ENCODE measurements at places on chromosomes 7 and 10.

DNA sequence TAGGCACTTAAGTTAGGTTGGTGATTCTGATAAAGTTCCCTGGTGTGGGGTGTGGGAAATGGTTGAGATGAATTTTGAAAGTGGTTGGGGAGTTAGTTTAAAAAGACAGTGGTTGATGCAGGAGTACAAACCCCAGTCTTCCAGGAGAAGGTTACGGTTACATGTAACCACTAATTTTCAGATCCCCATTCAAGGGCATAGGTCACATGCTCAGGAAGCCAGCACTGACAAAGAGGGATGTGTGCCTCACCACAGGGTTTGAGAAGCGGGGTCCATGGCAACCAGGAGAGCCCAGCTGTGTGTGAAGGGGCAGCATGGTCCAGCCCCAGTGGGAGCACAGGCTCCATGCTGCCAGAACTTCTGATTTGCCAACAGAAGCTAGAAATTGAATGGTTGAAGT, 144.2 kb downstream of the MDFIC start:
- no peak for DNase-seq

DNA sequence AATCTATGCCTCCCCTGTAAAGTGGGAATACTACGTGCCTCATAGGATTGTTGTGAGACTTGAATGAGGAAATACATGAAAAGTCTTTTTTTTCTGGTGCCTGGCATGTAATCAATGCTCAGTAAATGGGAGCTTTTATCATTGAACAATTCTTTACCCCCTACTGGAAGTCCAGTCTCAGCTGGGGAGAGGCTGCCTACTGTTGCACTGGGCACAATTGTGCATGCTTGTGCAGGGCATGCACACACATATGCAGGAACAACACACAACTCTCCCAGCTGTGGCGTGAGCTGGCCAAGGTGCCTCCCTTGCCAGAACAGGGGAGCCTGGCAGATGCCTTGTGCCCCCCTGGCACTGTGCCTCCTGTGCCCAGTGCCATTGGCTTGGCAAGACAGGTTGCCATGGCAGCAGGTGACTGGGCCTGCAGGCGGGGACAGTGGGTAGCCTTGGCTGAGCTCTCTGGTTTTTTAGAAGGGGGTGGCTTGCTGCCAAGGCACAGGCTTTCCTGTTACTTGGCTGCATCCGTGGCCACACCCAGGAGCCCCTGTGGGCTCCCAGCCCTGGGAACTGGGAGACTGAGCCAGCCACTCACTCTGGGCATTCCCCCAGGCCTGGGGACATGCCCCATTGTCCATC, 16.1 kb upstream of the PALD1 start:
- DNase-seq: peak; percentile 43

GRCh38 chr10:103451831-103452505, at the start of gene CALHM2:
TSS of gene CALHM2 (minus strand) at chr10:103452370. CDS start at chr10:103449941, 2,429 bp downstream.
- peak; percentile 48 for DNase-seq

GRCh38 chr7:28608731-28609130, 196.4 kb downstream of the CREB5 start:
- DNase-seq: no peak

- no peak for DNase-seq
These were observed 41.0 kb downstream of the ZEB1 start for GRCh38 chr10:31359979-31360378.

DNA sequence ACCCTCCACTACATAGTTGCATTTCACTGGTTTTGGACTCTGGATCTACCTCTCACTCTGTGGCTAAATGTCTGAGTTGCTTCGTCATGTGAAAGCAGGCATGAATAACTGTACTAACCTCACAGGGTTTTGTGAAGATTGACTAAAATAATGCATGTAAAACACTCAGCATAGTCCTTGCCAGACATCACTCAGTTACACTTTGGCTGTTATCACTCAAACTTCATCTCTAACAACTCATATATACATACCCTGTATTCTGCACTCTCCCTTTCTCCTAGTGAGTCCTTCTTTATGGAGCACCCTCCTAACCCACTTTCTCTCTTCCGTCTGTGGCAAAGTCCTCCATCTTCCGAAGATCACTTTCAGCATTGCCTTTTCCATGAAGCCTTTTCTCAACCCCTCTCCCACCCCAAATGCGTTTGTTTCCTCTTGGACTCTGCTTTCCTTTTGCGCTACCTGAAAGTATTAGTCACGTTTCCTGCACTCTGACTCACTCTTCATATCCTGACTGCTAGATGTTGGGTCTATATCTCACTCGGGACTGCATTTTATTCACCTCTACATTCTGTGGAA, 72.6 kb downstream of the OSBPL3 start:
- no peak for DNase-seq

DNA sequence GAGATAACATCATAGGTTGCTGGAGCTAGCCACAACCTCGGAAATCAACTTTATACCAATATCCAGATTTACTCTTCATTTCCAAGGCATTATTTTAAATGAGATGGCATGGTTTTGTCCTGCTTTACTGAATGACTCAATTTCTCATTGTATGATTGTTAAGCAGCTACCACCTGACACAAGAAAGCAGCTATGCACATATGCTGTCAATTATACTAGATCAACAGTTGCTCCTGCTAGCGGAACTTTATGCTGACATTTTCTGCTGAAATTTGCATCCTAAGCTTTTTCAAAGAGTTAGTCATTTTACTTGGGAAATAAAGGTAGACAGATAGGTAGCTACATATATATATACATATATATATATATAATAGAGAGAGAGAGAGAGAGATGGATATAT, 8.9 kb upstream of the CH25H start:
- no peak for DNase-seq

GRCh38 chr7:114416129-114416990, 1.7 kb downstream of the FOXP2 start:
- DNase-seq: no peak

DNA sequence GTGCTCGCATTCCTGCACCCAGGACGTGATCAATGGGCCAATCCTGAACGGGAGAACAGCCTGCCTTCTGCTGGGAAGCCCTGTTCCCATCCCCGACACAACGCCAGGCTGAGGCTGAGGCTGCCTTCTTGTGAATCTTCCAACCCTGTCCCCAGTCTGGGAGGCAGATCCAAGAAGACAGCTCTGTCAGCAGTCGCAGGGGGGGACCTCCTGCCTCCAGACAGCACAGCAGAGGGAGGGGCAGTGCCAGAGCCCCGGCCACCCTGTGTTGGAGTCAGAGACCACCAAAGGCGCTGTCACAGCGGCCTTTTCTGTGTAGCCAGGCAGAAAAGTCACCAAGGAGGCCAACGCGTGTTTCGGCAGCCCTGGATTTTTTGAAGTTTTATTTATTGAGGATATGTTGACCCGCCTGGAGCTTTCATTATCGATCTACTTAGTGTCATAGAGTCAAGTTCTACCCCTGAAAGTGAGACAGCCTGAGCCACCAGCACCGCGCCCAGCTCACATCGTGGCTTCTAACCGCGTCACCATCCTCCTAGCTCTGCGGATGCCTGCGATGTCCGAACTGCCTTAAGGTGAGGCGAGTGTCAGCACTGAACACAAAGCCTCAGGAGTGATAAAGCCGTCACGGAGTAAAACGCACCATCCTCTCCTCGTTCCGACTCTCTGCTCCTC, 86.1 kb downstream of the PTPRN2 start:
- no peak for DNase-seq

DNA sequence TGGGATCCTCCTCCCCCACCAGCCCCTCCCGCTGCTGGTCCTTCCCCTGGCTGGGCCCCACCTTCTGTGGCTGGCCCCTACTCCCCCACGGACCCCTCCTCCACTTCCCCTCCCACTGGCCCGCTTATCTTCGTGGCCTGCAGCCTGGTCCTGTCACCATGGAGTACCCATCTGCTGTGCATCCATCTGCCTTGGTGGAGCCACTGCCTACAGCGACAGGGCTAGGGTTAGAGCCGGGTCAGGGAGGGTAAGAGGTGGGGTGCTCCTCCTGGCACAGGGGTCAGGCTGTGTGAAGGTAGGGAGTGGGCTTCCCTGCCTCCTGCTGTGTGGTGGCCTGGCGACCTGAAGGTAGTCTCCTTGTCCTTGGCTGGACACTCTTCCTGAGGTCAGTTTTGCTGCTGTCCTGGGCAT, 5.2 kb downstream of the ADCY1 start:
- DNase-seq: no peak

- DNase-seq: no peak
These were observed 2.8 kb upstream of the NPFFR1 start for GRCh38 chr10:70286616-70287015.

- DNase-seq: peak; percentile 6
These were observed 621.9 kb downstream of the ACTR3B start for GRCh38 chr7:153381275-153382040.

- no peak for DNase-seq
These were observed 126.6 kb downstream of the CUX1 start for GRCh38 chr7:101943889-101944600.

GRCh38 chr10:101130984-101131961, at the start of gene TLX1:
TSS of gene TLX1 (plus strand) at chr10:101131300. CDS start at chr10:101131542, 242 bp downstream.
- DNase-seq: no peak

DNA sequence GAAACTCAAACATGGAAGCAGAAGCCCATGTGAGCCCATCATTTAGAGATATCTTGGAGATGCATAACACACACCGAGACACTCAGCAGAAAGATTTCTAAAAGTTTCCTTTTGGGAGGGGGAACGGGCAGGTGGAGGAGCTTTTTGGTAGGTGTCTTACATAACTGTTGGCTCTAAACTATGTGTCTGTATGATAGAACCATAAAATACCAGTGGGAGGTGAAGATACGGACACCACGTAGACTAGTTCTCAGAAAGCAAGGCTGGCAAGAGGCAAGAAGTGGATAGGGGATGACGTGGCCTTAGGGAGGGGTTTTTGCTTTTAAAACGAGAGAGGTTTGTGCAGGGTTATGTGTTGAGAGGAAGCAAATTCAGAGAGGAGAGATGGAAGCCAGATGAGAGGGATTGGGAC, 36.5 kb downstream of the IL15RA start:
- DNase-seq: no peak

DNA sequence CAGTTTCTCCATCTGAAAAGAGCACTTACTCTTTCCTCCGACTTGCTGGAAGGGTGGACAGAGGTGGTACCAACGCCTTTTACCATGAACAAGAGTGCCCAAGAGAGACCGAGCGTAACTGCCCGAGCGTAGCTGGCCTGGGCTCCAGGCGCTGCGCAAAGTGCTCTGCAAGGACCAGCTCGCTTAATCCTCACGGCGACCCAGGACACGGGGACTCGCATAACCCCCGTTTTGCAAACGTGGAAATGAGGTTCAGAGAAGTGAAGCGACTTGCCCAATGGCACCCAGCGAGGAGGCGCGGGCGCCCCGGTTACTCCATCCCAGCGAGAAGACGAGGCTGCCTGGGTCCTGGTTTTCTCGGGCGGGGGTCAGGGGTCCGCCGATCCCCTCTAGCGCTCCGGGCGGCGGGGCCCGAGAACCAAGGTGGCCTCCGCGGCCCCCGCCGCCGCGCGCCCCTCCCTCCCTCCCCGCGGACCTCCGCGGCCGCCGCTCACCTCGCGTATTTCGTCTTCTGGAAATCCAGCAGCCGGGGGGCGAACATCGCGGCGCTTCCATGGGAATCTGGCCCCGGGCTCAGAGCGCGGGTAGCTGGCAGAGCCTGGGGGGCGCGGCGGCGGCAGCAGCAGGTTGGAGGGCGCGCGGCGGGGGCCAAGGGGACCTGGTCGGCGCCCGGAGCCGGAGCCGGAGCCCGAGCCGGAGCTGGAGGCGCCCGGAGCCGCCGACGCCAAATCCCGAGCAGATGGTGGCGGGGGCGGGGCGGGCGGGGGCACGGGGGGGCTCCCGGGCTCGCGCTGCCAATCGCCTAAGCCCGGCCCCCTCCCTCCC, at the start of gene MMD2:
Gene MMD2, minus strand, starts transcription at position 711 of the 825 bp plus-strand sequence. Its CDS starts 170 bp downstream, at position 541.
- DNase-seq: no peak

Data from substantia nigra (tissue), 51 donors.